ENCODE measurements at places on chromosomes 3 and 15.

GRCh38 chr3:152830245-152830644, 4.7 kb upstream of the P2RY1 start:
- no peak for DNase-seq

GRCh38 chr15:74906067-74906449, 593 bp downstream of the FAM219B start:
- no peak for DNase-seq

GRCh38 chr3:177210744-177211502, 13.6 kb upstream of the TBL1XR1 start:
- DNase-seq = no peak

GRCh38 chr3:168157099-168157700, 61.5 kb upstream of the GOLIM4 start:
- no peak for DNase-seq

DNA sequence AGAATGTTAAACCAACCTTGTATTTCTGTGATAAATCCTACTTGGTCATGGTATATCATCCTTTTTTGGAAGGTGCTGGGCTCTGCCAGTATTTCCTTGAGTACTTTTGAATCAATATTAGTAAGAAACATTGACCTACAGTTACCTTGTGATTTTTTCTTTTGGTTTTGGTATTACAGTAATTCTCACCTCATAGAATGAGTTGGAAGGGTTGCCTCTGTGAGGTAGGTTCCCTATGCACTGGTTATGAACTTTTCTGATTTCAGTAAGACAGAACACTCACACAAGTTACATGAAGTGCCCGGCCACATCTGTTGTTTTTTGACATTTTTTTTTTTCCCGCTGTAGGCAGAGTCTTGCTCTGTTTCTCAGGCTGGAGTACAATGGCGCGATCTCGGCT, 20.0 kb downstream of the PCCB start:
- DNase-seq = no peak

GRCh38 chr3:25445731-25446130, 17.7 kb downstream of the RARB start:
- no peak for DNase-seq

- DNase-seq = no peak
Measured at GRCh38 chr3:151130428-151130827, 45.0 kb downstream of the MED12L start.

DNA sequence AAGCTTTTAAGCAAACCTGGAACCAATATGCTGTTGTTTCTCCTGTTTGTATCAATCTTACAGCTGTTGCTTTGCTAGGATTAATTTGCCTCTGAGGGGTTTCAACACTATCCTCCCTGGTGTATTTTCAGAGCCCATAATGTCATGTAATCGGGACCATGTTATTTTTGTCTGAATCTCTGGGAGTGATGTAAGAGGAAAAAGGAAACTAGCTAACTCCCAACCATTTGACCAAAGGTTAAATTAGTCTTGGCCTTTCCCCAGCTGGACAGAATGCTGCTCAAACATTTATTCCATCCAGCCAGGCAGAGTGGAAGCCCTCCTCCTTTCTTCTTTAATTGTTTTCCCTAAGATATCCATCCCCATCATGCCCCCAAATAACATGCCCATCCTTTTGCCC, 142.2 kb downstream of the ALDH1A2 start:
- no peak for DNase-seq

DNA sequence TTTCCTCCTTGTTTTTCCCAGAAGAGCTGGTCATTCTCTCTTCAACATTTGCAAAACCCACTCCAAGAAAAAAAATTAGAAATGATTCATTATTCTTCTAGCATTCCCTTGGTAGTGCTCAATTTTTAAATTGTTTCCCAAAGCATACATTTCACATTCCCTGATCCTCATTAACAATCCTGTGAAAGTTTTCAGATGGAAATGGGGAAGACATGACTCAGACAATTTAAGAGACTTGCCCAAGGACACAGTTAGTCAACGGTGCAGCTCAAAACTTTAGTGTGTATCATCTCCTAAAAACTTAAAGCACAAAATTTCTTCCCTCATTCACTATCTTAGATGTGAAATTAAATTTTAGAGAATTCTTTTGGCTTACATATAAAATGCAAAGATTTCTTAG, 17.1 kb upstream of the ABI3BP start:
- no peak for DNase-seq

DNA sequence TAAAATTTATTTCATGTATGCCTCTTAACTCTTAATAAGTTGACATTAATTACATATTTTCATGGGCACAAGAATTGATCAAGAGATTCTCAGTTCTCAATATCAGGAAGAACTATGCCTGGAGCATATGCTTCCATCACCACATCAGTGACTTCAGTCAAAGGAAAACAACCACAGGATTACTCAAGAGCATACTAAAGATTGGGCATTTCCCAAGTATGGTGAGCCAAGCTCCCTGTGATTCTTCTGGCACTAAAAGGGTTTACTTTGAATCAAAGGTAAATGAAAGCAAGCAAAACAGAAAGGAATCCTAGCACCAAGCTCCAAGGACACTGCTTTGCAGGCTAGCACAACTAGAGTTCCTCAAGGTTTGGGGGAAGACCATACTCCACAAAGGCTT, 44.6 kb downstream of the FMN1 start:
- DNase-seq = no peak

Data from cortex of kidney (tissue), 1 donor.